Posterior cingulate gyrus (tissue), 11 donors: ENCODE measurements at places on chromosomes 3 and 15.

- no peak for DNase-seq
Measured at GRCh38 chr15:87707566-87708130, 548.9 kb downstream of the NTRK3 start.

- DNase-seq = no peak
Measured at GRCh38 chr15:80105193-80105592, 45.7 kb downstream of the ZFAND6 start.

DNA sequence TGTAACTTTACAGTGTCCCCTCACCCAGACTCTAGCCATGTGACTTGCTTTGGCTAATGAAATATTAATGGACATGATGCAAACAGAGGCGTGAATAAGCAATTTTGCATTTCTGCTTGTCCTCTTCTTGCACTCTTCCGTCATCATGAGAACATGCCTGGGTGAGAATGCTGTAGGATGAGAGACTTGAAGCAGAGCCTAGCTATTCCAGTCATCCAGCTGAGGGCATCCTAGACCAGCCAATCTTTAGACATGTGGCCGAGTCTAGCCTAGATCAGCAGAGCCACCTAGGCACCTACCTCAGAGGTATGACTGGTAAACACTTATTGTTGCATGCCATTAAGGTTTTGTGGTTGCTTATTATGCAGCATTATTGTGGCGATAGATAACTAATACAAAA, 450.5 kb upstream of the AZI2 start:
- DNase-seq = no peak

- no peak for DNase-seq
Measured at GRCh38 chr3:142897807-142898206, 8.9 kb upstream of the PCOLCE2 start.

- DNase-seq = no peak
Measured at GRCh38 chr15:96878129-96878528, 547.6 kb downstream of the NR2F2 start.

DNA sequence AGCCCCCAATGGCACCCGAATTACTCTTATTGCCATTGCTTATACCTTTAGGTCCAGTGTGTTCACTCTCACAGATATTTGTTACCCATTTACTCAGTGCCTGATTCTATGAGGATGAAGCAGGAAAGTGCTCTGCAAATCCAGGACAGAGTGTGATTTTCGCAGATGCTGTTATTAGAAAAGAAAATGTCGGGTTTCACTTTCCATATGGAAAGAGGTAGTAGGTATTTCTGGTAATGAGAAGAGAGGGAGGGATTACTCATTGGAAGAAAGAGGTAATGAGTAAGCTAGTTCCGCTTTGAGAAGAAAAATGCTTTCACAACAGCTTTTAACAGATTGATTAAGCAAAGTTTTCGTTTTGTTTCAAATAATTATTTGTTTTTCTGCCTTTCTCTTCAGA, 336.3 kb upstream of the CFAP20DC start:
- no peak for DNase-seq

- DNase-seq = no peak
Measured at GRCh38 chr3:73774645-73775044, 149.9 kb upstream of the PDZRN3 start.

GRCh38 chr3:46423588-46423987, 16.5 kb downstream of the CCRL2 start:
- no peak for DNase-seq

GRCh38 chr15:69576035-69576526, 123.5 kb downstream of the RPLP1 start:
- peak; percentile 63 for DNase-seq

GRCh38 chr3:41600616-41601015, 361.3 kb downstream of the ULK4 start:
- no peak for DNase-seq

GRCh38 chr3:130260918-130261317, 84.6 kb upstream of the COL6A5 start:
- no peak for DNase-seq

- no peak for DNase-seq
Measured at GRCh38 chr3:109072194-109072593, 45.7 kb downstream of the MORC1 start.

DNA sequence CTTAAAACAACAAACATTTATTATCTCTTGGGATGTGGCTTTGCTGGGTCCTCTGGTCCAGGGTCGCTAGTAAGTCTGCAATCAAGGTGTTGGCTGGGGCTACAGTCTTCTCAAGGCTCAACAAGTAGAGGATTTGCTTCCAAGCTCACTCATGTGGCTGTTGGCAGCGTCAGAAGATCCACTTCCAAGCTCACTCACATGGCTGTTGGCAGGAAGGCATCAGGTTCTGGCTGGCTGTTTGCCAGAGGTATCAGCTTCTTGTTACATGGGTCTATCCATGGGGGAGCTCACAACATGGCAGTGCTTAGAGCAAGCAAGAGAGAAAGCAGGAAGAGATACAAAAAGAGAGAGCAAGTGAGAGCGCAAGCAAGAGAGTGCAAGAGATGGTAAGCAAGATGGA, 15.0 kb upstream of the BNC1 start:
- DNase-seq = no peak

DNA sequence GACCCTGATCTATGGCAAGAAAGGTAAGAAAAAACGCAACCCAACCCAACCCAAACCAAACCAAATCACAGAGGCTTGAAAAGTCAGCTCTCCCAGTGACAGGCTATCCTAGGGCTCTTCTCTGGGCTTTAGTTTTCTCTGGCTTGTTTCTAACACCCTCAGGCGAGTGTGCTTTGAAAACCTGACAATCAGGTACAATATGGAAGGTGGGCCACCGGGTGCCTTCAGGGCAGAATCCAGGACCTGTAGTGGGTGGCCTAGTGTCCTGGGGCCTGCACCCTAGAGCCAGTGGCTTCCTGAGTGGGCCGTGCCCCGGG, 46.8 kb downstream of the BHLHE40 start:
- no peak for DNase-seq

DNA sequence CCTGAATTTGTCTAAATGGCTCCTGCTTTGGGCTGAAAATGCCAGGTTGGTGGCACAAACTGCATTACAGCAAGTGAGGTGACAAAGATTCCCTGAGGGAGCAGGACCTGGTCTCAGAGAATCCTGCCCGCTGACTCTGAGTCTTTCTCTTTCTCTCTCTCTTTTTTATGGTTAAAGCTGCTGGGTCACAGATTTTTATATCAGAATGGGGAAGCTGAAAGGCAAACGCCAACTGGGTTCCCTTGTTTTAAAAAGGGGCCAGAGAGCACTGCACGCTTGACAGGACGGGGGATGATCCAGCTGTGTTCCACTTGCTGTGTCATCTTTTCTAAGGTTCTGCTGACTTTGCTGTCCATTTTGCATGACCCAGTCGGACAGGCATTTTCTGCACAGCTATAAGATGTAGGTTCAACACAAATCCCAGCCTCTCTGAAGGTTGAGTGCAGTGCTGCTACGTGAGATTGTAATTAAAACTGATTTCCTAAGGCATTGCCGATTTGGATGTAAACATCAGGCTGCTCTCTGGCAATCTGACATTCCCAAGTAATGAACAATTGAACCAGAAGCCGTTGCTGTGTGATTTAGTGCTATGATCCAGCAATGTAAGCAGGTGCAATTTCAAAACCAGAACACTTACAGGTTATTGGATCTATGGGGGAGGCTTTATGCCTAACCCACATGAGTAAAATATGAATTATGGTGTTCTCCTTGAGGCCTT, 25.8 kb downstream of the ARHGEF3 start:
- no peak for DNase-seq

- no peak for DNase-seq
Measured at GRCh38 chr3:131217296-131217741, 164.3 kb upstream of the NUDT16 start.

GRCh38 chr3:50226888-50227389, 9.1 kb upstream of the GNAI2 start:
- no peak for DNase-seq

GRCh38 chr15:75036212-75036616, 12.8 kb downstream of the PPCDC start:
- DNase-seq = no peak

GRCh38 chr3:15977090-15977489, 179.3 kb upstream of the ANKRD28 start:
- no peak for DNase-seq

DNA sequence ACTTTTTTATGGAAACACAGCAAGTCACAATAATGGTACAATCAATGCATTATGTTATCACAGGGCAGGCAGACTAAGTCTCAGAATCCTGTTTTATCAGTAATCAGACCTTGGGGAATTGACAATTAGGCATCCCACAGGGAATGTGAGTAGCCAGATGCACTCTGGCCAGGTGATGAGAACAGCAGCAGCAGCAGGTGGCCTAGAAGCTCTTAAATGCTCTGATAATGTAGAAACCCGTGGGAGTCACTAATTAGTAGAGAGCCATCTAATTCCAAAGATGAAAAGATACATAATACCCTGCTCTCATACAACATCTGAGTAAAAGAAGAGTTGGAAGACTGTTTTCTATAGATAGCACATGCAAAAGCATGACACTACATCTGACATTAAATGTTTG, 12.6 kb downstream of the CEP152 start:
- DNase-seq = no peak

- peak; percentile 21 for DNase-seq
Measured at GRCh38 chr3:127629467-127630403, 750 bp downstream of the PODXL2 start.

DNA sequence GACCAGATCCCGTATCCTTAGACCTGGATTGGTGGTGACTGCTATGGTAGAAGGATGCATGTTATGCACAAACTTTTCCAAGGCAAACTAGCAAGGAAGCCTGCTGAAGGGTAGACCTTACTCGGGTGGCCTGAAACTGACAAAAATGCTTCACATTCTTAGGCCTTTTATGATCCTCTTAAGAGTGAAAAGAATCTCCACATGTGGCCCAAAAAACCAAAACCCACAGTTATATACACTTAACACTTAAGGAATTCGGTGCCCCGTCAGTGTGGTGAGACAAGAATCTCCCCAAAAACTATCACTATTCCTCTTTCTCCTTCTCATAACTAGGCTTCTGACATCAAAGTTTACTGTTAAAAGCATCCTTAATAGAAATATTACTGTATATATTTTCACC, 130.1 kb upstream of the SOX2 start:
- DNase-seq = no peak

- no peak for DNase-seq
Measured at GRCh38 chr15:87623832-87624231, 632.7 kb downstream of the NTRK3 start.

DNA sequence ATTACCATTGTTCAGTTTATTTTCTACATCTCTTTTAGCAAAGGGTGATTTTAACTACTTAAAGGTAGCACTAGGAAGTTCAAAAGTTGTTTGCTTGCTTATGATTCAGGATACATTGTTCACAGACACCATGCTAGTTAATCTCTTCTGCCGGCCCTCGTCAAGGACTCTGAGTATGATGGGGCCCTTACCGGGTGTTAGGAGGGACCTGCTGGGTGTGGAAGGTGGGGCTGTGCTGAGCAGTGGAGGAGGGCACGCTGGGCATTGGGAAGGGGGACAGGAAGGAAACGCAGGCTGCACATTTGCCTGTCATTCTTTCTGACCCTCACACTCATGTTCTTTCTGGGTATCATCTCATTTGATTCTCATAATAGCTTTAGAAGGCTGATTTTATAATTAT, 65.1 kb upstream of the MYZAP start:
- no peak for DNase-seq

DNA sequence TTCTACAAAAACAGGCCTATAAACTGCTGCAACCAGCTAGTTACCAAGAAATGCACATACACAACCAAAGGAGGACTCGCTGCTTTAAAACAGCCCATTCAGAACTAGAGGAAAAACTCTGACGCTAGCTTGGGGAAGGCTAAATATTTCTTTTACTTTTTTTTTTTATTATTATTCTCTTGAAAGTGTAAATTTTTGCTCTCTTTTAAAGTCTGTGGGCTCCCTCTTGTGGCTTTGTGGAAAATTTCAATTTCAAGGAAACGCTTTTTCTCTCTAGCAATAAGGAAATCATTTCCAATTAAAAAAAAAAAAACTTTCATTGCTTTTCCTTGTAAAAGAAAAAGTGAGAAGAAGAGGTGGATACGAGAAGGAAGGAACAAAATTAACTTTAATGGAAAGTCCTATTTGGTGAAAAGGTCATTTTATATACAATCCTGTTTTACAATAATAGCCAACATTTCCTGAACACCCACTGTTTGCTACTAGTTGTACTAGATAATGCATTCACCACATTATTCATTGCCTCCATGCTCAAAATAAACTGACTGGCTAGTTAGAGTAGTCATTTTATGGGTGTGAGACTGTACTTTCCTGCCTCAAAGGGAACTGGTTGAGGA, 51.2 kb upstream of the SAMMSON start:
- no peak for DNase-seq

DNA sequence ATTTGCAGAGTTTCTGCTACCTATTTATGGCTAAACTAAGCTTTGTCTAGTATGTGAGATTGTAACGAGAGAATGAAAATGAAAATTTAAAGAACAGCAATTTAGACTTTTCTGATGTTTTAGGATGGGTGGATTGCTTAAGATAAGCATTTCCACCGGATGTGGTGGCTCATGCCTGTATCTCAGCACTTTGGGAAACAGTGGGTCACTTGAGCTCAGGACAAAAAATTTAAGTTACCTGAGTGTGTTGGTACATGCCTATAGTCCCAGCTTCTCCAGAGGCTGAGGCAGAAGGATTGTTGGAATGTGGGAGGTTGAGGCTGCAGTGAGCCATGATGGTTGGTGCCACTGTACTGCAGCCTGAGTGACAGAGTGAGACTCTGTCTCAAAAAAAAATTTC, 3.3 kb downstream of the PPP4R2 start:
- DNase-seq = no peak

- DNase-seq = no peak
Measured at GRCh38 chr3:69535613-69536012, 149.7 kb upstream of the FRMD4B start.

- no peak for DNase-seq
Measured at GRCh38 chr3:169663951-169664820, 674 bp upstream of the MECOM start.

GRCh38 chr3:81302045-81302444, 459.4 kb downstream of the GBE1 start:
- DNase-seq = no peak

DNA sequence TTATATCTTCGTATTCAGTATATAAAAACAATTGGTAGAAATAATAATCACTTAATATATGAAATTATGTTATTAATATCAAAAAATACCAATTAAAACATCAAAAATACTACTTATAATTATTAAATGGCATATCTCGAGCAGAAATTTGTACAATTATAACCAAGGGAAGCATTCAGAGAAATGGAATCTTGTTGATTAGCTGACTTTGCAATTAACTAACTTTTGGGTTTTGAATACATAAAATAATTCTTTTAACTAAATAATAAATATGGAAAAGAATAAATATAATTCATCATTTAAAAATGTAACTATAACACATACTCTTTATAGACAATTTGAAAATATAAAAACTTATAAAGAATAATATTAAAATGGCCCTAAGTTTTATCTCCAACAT, 160.2 kb upstream of the LRRN1 start:
- DNase-seq = no peak

- DNase-seq = no peak
Measured at GRCh38 chr15:68337826-68338225, 60.3 kb downstream of the FEM1B start.

DNA sequence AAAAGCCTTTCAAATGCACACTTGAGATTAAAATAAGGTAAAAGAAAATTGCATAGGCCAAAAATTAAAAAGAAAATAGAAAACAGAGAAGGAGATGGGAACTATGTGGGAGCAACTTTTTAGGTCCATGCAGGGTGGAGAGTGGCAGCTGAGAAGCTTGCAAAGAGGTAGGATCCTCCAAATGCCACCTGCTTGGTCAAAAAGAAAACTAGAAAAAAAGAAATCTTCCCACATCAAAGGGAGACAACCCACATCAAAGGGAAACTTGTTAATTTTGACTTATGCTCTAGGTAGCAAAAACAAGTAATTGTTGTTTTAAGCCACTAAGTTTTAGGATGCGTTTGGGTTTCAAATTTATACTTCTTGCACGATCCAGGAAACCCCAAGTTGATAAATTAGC, 342.9 kb downstream of the IL20RB start:
- DNase-seq = no peak
